ENCODE measurements at places on chromosomes 16 and 17.

GRCh38 chr16:56275076-56275475 is 83.8 kb downstream of the GNAO1 start:
- DNase-seq = no peak

DNA sequence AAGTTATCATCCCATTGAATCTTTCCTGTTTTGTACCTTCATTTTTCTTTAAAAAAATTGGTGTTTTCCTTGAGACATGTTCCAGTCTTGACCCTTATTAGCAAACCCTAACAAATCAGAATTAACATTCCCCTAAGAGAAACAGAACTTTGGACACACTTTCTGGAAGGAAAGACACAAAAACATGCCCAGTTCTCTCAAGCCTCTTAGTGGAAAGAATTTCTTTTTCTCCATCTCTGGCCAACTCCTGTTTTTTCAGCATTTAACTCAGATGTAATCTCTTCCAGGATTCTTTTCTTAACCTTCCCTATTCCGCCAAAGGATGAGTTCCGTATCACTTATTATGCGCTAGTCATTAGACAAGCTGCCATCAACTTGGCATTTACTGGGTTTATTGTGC is 23.9 kb upstream of the CDH8 start:
- DNase-seq = no peak

DNA sequence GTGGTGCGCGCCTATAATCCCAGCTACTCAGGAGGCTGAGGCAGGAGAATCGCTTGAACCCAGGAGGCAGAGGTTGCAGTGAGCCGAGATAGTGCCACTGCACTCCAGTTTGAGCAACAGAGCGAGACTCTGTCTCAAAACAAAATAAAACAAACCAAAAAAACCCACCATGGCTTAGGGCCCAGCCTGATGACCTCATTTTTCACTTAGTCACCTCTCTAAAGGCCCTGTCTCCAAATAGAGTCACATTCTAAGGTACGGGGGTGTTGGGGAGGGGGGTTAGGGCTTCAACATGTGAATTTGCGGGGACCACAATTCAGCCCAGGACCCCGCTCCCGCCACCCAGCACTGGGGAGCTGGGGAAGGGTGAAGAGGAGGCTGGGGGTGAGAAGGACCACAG is 1.4 kb upstream of the STH start:
- no peak for DNase-seq

GRCh38 chr16:50528820-50529219 is 19.4 kb upstream of the NKD1 start:
- DNase-seq = no peak

DNA sequence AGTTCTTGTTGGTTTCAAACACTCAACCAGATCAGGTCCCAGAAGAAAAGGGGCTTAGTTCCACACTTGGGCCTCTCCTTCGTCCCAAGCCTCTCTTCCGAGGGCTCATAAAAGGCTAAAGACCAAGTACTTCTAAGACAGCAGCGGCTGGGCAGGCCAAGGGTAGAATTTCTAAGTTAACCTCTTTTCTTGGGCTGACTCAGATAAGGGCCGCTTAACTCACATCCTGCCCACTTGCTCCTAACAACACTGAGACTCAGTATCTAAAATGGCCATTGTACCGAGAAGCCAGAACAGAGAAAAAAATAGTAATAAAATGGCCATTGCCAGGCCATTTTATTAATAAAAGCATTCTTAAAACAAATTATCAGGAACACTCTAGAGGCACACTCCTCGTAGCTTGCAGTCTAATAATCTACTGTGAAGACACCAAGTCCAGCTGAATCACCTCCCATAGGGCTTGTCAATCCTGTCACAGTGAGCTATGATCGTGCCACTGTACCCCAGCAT is 42.1 kb downstream of the RANBP10 start:
- DNase-seq = no peak

- DNase-seq = peak; percentile 32
These were observed 76.7 kb downstream of the CHD9 start for GRCh38 chr16:53131363-53132071.

DNA sequence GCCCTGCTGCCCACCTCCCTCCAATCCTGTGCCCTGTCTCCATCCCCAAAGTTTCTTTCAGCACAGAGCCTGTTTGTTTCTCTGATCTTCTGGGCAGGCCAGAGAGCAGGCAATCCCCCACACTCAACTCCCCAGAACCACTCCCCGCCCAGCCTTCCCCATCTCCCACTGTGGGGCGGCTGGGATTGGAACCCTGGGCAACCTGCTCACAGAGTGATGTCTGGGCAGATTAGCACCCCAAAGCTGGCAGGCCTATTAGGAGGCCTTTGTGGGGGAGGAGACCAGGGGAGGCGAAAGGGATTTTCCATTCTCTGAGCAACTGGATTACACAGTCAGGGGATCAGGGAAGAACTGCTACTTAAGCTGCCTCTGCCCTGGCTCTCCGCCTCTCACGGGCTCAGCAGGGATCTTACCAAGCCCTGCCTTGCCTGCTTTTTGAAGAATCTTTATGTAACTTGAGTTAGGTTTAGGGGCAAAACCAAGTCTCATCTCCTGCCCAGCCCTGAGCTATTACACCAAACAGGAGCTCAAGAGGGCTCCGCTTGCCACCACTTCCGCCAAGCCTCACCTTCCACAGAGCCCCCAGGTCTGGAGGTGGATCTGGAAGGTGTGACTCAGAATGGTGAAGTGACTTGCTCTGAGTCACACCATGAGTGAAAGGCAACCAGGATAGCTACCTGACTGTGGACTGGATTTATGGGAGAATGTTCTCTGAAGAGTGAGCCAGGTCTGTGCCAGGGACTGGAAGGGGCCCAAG is 16.0 kb upstream of the LHX1 start:
- DNase-seq = peak; percentile 49

DNA sequence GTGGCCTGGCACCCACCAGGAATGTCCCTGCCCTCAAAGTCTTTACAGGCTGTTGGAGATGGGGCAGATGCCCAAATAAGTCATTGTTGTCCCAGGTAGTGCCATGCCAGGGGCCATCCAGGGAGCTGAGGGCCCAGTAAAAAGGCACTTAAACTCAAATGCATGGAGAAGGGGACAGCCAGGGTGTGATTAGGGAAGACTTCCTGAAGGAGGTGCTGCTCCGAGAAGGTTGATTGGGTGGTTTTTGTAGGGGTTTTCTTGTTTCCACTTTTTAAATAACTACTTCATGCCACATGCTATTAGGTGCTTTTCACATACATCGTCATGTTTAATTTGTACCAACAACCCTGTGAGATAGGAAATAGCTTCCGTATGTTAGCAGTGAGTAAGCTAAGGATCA is 66.9 kb downstream of the RAI1 start:
- DNase-seq = no peak

- no peak for DNase-seq
These were observed 382.3 kb upstream of the EEF2KMT start for GRCh38 chr16:5479926-5480325.

- DNase-seq = no peak
These were observed 17.1 kb upstream of the C17orf58 start for GRCh38 chr17:68013385-68013784.

GRCh38 chr16:25570131-25570530 is 121.6 kb upstream of the HS3ST4 start:
- no peak for DNase-seq

DNA sequence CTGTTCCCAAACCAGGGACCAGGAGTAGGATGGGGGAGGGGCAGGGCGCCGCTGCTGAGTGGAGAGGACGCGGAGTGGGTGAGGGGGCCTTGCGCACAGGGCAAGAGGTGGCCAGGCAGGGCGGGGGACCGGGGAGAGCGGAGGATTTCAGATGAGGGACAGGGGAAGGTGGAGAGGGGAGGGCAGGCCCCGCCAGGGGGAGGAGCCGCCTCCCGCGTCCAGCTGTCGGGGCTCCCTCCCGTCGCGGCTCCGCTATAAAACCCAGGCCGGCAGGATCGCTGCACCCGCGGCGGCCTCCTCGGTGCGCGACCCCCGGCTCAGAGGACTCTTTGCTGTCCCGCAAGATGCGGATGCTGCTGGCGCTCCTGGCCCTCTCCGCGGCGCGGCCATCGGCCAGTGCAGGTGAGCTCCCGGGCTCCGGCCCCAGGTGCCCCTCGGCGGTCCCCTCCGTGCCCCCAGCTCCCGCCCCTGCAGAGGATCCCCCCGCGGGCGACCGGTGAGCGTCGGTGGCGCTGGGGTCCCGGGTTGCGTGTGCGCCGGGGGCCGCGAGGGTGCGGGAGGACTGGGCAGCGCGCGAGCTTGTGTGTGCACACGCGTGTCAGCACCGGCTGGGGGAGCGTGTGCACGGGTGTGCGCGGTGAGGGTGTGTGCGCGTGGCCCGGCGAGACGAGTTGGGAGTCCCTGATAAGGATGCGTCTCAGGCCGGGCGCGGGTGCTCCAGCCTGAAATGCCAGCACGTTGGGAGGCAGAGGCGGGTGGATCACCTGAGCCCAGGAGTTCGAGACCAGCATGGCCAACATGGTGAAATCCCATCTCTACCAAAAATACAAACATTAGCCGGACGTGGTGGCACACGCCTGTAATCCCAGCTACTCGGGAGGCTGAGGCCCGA is at the start of gene CA4:
CA4 (plus strand) TSS at position 283 of the 892 bp plus-strand sequence; CDS start at position 345, 62 bp downstream.
- DNase-seq = no peak

- no peak for DNase-seq
These were observed 27.9 kb upstream of the JPT2 start for GRCh38 chr16:1650131-1650530.

DNA sequence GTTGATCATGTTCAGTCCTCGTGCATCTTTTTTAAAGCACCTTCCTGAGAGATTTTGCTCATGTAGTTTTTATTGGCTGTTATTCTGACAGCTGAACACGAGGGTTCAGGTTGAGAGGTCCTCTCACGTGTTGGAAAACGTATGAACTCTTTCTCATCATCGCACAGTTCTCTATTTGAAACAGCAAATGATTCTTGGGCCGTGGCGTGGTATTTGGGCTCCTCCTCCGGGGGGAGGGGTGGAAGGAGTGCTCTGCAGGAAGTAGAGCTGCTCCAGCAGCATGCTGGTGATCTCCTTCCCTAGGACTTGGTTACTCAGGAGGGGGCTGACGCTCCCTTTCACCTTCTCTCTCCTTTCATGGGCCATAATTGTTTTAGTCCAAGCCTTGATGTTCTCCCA is 70.4 kb downstream of the KSR1 start:
- no peak for DNase-seq

- no peak for DNase-seq
These were observed 1.1 kb upstream of the ACE start for GRCh38 chr17:63475491-63476412.

DNA sequence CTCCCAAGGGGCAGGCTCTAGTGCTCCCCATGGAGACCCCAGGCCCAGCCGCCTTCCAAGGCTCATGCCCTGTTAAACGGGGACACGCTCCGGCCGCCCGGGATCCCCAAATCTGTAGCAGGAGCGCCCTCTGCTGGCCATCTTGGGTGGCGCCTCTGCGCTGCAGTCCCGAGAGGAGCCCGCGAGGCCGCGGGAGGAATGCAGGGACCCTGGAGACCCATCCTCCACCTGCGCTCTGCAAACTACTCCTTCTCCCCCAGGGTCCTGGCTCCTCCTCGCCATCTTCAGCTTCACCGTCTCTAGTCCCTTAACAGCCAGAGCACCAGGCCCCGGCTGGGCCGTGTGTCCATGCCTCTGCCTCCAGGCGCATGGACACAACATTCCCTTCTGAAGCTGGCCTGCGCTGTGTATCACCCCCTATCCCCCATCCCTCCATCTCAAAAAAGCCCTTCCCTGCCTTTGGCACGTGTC is 23.6 kb upstream of the KRT17 start:
- peak; percentile 89 for DNase-seq

- DNase-seq = no peak
These were observed 66.1 kb downstream of the ABCC6 start for GRCh38 chr16:16157166-16157565.

DNA sequence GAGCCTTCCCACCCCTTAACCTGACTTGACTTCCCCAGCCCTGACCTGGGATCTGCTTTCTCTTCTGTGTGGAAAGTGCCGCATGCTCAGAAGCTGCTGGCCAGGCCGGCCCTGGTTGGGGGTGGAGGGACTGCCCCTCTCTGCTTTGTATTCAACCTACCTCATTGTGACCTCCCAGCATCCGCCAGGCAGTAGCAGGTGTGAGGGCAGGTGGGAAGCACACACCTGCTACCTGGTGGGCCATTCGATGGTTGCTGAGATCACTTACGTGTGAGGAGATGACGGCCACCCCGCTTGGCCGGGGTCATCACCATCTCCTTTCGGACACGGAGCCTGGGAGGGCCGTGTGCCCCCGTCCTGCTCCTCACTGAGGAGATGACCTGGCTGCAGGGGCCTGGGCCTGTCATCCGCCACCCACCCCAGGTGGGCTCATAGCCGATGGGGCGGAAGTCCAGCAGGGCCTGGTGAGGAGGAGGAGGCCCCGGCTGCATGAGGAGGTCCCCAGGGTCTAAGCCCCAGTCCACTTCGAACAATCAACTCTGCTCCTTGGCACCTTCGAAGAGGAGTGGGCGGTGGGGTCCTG is 7.1 kb downstream of the CPNE7 start:
- DNase-seq = no peak

DNA sequence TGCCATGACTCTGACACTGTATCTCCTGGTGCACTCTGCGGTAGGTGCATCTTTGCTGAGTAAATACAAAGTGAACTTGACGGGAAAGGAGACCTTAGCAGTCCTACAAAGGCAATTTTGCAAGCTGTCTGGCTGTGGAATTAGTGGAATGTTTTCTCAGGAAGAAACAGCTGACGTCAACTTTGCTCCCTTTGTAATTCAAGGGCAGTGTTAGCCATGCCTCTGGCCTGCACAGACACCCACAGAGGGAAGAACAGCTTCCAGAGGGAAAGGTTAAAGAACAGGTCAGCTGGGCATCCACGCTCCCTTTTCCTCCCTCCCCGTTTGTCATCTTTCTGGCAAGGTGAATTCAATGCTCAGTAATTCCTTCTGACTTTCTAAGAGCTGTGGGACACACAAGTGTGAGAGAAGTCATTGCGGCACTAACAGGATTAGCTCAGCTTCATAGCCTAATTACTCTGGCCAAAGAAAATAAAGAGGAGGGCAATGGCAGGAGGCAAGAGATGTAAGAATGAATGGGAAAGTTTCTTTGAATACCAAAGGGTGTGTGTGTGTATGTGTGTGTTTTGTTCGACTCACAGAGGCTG is 476.9 kb upstream of the GOT2 start:
- DNase-seq = no peak

GRCh38 chr17:74690409-74690825 is 22.3 kb downstream of the CD300LF start:
- no peak for DNase-seq

DNA sequence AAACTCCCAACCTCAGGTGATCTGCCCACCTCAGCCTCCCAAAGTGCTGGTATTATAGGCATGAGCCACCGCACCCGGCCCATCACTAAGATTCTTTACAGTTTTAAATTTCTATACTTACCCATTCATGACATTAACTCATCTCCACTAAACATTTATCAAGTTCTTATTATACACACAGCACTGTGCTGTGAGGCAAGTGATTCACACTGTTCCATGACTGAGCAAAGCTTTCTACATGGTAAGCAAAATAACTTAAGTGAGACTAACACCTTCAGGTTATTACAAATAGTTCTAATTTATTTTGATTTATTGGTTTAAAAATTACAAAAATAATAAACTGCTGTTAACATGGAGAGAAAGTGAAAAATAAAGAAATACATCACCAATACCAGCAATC is 33.5 kb downstream of the MARVELD3 start:
- no peak for DNase-seq

- DNase-seq = no peak
These were observed 683.5 kb upstream of the CA10 start for GRCh38 chr17:52841971-52842370.

- DNase-seq = no peak
These were observed 48.6 kb upstream of the WSCD1 start for GRCh38 chr17:6021627-6022026.

- DNase-seq = no peak
These were observed 13.3 kb downstream of the GSE1 start for GRCh38 chr16:85626191-85626981.

All from activated T-cell treated with anti-CD3 and anti-CD28 coated beads for 4 hours (primary cell).